NCI-H82 (cell line): ENCODE measurements at places on chromosomes 4 and X.

- DNase-seq: peak; percentile 98
Measured at GRCh38 chr4:41748571-41749475, at the start of gene PHOX2B. TSS of gene PHOX2B (minus strand) at chr4:41748725. CDS start at chr4:41748610, 115 bp downstream.

DNA sequence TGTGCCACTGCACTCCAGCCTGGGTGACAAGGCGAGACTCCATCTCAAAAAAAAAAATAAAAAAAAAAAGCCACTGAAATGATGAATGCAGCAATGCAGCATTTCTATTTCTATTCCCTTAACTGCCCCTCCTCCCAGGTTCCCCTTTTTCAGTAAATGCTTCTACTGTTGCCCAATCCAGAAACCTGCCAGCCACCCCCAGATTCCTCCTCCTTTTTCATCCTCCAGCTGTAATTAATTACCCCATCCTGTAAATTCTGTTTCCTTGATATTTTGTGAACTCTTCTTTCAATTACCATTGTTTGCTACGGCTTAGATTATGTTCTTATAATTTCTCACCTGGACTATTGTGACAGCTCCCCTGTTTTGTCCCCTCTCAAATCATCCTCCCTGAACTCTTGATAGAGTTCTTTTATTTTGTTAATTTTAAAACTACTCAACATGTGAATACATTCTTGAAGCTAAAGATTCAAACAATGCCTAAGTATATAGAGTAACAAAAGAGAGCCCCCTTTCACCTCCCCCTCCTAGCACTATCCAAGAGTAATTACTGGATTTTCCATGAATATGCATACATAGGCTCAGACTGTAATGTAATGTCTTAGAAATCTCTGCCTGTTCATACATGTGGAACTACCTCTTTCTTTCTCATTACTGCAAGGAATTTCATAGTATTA, 140.6 kb upstream of the GPC4 start:
- DNase-seq: no peak

DNA sequence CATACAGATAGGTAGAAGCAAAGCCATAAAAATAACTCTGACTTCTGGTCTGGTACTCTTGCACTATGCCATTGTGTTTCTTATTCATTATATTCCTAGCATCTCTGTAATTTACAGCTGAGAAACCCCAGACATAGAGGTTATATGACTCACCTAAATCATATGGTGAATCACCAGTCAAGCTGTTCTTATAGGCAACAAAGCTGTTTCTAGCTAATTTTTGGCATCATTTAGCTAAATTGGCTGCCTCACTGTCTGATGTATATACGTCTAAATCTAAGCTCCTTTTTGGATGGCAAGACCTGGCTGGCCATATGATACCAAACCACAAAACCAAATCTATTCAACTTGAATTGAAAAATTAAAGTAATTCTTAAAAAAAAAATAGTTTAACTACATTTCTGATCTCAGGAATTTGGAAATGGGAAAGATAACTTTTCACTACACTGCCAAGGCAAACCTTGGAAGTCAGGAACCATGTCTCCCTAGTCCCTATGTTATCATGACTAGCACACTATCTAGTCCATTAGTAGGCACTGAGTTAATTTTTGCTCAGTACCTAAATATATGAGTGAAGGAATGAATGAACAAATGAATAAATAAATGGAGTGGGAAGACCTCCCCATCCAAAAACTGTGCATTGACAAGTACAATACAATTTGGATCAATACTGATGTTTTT, 41.3 kb upstream of the STAG2 start:
- DNase-seq: no peak

DNA sequence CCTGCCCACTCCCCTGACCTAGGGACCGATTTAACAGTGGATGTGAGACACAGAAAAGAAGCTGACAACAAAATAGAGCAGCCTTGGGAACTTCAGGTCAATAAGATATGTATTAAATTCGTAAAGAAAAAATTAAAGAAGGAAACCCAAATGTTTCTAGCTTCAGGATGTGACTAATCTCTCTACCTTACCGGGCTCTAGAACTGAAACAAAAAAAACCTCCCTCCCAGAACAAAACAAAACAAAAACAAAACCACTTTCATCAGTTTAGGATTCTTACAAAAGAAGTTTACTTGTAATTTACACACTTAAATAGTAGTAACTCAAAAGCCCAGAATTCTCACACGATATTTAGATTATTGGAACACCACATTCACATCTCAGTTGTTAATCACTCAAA, 185.8 kb upstream of the RPS6KA3 start:
- no peak for DNase-seq

GRCh38 chr4:54719378-54719777, 61.6 kb downstream of the KIT start:
- no peak for DNase-seq

DNA sequence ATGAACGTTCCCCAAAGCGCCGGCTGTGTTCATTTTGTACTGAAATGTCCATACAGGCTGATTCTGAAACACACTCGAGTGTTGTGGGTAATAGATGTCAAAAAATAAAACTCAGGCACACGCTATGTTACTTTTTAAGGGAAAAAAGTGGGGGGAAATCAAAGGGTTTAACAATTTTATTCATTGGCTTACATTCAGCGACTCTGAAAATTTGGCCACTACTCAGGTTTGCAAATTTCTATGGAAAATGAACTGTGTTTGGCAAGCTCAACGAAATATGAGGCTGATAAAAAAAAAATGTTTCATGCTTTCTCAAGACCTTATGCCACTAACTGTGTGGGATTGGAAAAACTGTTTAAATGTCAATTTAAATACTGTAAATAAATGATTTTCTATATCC, 18.5 kb downstream of the AMELX start:
- no peak for DNase-seq

DNA sequence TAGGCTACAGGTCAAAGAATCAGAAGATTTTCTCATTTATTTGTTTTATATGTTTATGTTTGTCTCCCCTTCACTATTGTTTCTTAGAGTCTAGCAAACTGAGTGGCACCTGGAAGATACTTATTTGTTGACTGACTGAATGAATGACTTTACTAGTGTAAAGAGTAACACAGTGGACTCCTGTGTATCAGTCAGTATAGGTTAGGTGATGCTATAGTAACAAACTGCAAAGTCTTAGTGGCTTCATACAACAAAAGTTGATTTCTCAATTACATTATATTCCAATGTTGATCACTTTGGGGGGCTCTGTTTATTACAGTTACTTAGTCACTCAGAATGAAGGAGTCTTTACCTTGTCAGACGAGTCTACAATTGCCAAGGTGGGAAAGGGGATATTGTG, 76.6 kb downstream of the DCK start:
- DNase-seq: no peak

- DNase-seq: no peak
Measured at GRCh38 chr4:75786526-75786925, 62.1 kb downstream of the USO1 start.

DNA sequence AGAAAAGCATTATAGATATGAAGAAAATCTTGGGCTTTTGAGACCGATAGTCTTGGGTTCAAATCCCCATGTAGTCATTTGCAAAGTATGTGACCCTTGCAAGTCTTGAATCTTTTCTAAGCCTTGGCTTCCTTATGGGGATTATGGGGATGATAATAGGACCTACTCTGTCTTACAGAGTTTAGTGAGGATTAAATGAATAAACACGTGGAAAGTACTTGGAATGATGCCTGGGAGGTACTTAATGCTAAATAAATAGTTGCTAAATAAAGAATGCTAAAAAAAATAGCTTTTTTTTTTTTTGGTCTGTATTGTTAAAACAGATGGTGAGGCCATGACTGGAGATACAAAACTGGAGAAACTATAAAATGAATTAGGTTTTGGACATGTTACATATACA, 292.7 kb downstream of the GPAT3 start:
- DNase-seq: peak; percentile 48

DNA sequence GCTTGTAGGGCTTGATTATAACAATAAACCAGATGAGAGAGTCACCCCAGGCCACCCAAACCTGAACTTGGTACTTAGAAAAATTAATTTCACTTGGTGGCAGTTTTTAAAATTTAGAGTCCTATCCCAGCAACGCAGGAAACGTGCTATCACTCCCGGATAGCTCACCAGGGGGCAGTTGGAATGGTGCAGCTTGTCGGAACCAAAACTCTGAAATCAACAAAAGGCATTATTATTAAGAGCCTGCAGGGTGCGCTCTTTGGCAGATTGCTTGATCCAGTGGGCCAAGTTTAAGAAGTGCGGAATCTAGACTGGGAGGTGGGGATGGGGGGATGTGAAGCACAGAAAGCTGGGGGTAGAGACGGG, 2.4 kb downstream of the FRAS1 start:
- DNase-seq: peak; percentile 92

- no peak for DNase-seq
Measured at GRCh38 chrX:123965712-123966111, 4.2 kb downstream of the STAG2 start.

- no peak for DNase-seq
Measured at GRCh38 chr4:29908276-29908675, 811.9 kb upstream of the PCDH7 start.

- DNase-seq: peak; percentile 93
Measured at GRCh38 chr4:152169683-152170082, 366.2 kb downstream of the FBXW7 start.

DNA sequence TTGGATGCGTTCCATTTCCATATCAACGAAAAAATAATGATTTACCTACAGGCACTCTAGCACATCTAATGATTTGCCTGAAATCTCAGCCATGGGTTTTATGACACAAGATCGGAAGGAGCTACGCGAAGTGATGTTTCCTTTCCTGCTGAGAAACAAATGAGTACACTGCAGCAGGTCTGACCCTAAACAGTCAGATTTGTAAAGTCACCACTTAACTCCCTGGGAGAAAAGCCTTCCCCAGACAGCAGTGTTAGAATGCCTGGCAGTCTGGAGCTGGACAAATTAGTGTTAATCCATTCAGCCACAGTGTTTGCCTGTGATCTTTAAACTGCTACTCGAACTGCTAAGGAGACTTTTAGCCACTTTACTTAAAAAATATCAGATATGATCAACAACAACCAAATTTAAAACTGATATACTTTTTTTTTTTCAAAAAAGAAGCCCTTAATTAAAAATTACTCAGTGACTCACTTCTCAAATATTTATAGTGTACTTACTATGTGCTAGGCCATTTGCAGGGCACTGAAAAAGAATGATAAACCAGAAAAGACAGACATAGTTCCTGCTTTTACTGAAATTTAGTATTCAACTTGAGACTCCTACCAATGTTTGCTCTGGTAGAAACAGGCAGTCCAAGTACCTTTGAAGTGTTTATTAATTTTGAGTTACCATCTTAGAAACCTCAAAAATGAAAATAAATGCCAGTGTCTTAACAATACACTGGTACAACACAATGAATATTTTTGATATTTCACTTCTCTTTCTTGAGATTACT, 104.5 kb downstream of the SHISA3 start:
- peak; percentile 30 for DNase-seq

GRCh38 chr4:82774711-82775171, 23.9 kb downstream of the SCD5 start:
- DNase-seq: no peak

- DNase-seq: no peak
Measured at GRCh38 chr4:106048250-106048971, 153.1 kb downstream of the NPNT start.

GRCh38 chr4:155587766-155588165, 78.9 kb upstream of the GUCY1A1 start:
- DNase-seq: no peak

- DNase-seq: no peak
Measured at GRCh38 chrX:120269373-120270035, 18.9 kb downstream of the ZBTB33 start.

DNA sequence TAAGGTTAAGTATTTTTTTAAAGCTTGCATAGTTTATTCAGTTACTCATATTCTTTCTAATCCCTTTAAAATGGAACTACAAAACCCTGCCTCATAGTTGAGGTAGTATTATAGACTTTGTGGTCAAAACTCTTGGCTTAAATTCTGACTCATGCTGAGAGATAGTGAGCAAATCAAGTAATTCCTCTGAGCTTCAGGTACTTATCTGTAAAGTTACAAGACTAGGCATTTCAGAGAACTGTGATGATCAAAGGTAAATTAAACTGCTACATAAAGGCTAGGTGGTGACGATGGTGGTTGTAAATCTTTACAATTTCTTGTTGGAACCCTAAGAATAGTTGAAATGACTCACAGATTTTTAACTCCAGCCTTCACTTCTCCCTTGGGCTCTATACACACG, 3.2 kb upstream of the CLOCK start:
- no peak for DNase-seq

DNA sequence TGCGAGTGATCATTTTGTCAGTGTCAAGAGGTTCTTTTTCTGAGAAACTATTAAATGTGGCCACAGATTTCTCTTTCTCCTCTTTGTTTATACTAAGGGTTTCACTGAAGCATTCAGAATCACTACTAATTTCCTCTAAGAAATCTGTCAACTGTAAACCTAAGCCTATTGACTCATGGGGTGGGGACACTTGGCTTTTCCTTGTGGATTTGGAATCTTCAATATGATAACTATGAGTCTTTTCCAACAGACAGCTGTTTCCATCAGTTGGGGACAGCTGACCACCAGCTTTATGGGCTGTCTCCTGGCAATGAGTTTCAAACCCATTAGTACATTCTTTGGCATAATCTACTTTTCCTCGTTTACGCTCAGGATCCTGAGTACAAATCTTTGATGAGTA, 13.8 kb downstream of the PGRMC1 start:
- peak; percentile 37 for DNase-seq

- DNase-seq: no peak
Measured at GRCh38 chr4:189504220-189504619, 436.5 kb upstream of the FRG1 start.

- no peak for DNase-seq
Measured at GRCh38 chrX:119999087-119999634, 55.6 kb upstream of the NKAP start.

DNA sequence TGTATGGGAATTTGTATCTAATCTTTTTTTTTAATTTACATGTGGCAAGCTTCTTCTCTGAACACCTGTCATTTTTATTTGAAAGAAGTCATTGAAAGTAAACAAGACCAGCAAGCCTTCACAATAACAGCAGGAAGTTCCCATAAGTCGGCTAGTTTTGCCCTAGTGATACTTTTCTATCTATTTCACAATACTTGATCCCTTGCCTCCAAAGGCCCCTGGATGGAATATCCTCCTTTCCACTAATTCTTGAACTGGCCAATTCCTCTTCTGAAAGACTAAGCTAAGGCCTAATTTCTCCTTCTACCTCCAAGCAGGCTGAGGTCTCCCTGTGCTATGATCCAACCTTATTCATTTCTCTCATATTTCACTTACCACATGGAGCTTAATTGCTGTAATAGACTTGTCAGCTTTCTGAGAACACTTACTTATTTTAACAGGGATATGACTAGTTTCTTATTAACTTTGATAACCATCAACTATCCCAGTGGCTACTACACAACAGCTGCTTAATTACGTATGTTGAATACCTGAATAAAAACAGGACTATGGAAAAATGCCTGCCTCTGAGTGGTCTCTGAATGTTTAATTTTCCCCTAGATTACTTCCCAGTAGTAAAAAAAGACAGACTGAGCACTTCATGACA, 194.2 kb downstream of the MAD2L1 start:
- no peak for DNase-seq
